Right renal cortex interstitium (tissue), 3 donors: ENCODE measurements at places on chromosomes 16 and 17.

- no peak for DNase-seq
These were observed 57.1 kb downstream of the CYTH1 start for GRCh38 chr17:78724999-78725398.

DNA sequence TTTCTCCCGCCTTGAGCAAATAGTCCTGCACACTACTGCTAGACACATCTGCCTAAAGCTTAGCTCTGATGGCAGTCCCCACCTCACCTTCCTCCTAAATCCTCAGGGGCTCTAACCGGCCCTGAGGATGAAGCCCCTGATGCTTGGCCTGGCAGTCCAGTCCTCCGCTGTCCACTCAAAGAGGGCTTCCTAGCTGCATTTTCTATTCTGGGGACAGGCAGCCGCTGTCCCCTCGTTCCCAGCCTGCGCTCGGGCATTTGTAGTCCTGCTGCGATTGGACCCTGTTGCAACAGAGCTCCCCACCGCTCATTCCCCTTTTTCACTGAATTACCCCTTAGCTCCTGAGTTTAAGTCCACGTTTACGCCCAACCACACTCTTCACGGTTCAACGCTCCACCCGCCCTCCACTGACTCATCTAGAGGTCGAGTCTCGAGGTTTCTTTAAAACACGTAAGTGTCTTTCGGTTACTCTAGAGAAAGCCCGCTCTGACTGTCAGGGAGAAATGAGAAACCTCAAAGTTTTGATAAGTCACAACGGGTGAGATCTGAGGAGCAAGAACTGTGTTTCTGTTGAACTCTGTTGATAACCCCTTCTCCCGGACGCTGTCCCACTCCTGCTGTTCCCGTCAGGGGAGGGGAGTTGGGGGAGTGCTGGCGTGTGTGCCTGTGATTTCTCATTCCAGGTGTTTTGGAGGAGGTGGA is 4.5 kb downstream of the CCR7 start:
- no peak for DNase-seq

DNA sequence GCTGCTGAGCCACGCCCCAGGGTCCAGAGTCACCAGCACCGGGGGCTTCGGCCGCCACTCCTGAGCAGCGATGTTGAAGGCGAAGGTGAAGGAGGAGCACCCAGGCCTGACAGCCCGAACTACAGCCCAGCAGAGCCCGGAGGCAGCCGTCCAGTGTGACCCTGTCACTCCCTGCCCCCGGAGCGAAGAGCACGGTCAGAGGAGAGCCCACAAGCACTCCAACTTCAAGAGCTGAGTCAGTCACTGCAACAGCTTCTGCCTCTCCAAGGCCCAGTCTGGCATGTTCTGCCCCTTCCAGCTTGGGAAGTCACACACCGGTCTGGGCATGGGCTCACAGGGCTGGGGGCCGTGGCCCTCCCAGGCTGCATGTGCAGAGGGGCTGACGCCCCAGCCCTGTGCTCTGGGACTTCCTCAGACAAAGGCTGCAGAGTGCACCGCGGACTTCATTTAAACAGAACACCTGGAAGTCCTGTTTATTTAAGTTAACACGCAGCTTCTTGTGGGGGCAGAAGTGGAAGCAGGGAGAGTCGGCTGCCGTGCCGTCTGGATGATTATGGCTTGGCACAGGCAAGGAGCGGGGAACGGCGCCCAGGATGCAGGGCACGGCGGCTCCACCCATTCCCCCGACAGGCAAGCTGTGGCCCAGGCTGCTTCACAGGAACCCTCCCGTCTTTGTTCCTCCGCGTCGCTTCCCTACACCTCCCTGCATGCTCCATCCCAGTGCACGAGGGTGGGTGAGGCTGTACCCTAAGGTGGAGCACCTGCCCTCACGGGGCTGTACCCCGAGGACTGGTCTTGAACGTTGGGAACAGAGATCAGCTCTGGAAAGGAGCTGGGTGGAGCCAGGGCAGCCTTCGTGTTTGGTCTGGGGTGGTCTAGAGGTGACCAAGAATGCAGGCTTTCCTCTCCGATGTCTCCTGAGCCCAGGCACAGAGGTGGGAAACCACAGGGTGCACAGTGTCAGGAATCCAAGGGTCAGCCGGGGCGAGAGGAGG is 68.9 kb upstream of the METRNL start:
- DNase-seq, result no peak

DNA sequence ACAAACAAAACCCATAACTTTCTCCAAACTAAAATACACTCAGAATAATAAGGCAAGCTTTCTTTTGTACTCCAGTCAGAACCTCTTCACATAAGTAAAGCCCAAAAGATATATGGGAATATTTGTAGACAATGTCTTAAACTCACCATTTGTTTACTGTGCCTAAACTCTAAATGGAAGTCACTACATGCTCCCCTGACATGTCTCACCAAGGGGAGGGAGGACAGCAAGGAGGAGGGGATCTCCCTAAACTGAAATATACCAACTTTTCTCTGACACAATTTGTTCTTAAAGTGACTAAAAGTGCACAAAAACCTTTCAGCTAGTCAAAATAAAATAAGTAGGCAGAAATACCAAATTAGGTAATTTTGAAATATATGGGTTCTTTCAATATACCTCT is 38.5 kb downstream of the GRB7 start:
- no peak for DNase-seq

DNA sequence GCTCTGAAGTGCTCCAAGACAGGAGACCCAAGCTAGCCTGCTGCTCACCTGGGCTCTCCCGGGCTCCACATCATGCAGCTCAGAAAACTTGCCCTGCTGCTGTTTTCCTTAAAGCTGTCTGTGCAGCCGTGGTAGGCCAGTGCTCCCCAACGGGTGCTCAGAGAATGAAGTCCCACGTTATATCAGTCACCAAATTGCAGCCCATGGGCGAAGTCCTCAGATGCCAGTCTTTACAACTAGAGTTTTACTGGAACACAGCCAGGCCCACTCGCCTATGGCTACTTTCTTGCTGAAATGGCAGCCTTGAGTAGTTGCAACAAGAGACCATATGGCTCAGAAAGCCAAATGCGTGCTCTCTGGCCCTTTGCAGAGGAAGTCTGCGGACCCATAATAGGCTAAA is 6.3 kb downstream of the CREBBP start:
- DNase-seq, result no peak

DNA sequence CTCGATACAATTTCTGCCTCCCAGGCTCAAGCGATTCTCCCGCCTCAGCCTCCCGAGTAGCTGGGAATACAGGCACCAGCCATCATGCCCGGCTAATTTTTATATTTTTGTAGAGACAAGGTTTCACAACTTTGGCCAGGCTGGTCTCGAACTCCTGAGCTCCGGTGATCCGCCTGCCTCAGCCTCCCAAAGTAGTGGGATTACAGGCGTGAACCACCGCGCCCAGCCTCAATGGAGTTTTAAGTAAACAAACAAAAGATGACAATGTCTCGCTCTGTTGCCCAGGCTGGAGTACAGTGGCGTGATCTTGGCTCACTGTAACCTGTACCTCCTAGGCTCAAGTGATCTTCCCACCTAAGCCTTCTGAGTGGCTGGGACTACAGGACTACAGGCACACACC is 52.6 kb upstream of the TRAP1 start:
- no peak for DNase-seq

DNA sequence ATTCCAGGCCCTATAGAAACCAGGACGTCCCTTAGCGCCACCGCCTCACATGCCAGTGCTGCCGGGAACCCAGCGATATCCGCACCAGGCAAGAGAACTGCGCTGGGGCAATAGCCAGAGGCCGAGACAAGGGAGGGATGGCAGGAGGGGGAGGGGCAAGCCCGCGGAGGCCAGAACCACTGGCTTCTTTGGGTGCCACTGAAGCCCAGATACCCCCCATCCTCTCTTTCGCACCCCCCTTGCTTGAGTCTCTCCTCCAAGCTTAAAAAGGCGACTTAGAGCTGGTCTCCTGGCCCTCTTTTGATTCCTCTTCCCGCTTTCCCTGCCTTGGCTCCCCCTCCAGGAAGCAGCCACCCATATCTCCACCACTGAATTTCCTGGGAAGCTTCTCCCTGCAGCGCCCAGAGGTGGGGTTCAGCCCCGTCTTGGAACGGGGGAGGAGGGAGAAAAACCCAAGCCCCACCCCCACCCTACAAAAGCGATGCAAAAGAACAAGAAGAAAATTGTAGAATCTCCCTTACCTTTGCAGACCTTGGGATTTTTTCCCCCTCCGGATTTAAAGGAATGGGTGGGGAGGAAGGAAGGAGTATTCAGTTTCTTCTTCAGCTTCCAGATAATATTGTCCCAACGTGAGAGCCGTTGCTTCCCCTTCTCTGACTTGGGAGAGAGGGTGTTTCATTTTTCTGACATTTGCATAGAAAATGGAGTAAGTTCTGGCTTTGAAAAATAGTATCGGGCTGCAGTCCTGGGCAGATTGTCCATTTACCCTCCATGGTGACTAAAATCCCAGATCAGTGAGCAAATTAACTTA is 622 bp downstream of the HOXB6 start:
- DNase-seq, result no peak

GRCh38 chr16:57185446-57185944 is 344 bp downstream of the PSME3IP1 start:
- DNase-seq, result no peak

GRCh38 chr17:17911001-17911613 is 61.1 kb downstream of the TOM1L2 start:
- no peak for DNase-seq

- DNase-seq, result no peak
These were observed 13.2 kb downstream of the B3GNT9 start for GRCh38 chr16:67137605-67138004.

DNA sequence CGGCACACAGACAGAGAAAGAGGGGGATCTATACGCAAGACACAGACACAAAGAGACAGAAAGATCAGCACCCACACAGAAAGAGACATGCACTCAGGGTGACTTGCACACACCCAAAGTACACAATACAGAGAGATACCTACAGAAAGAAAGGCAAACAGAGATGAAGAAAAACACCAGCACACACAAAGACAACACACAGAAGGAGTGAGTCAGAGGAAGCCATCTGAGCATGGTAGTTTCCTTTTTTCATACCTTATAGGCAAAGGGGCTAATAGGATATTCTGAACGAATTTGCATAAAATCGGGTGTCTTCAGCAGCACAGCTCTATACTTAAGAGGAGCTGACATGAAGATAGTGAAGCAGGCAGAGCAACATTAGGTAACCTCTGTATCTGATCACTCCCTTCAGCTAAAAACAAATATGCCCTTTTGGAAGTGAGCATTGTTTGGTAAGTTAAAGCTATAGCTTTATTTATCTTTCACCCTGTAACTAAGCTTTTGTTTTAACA is 198.6 kb downstream of the AATF start:
- DNase-seq, result no peak

- DNase-seq, result no peak
These were observed 38.0 kb downstream of the HEATR3 start for GRCh38 chr16:50103764-50104163.

DNA sequence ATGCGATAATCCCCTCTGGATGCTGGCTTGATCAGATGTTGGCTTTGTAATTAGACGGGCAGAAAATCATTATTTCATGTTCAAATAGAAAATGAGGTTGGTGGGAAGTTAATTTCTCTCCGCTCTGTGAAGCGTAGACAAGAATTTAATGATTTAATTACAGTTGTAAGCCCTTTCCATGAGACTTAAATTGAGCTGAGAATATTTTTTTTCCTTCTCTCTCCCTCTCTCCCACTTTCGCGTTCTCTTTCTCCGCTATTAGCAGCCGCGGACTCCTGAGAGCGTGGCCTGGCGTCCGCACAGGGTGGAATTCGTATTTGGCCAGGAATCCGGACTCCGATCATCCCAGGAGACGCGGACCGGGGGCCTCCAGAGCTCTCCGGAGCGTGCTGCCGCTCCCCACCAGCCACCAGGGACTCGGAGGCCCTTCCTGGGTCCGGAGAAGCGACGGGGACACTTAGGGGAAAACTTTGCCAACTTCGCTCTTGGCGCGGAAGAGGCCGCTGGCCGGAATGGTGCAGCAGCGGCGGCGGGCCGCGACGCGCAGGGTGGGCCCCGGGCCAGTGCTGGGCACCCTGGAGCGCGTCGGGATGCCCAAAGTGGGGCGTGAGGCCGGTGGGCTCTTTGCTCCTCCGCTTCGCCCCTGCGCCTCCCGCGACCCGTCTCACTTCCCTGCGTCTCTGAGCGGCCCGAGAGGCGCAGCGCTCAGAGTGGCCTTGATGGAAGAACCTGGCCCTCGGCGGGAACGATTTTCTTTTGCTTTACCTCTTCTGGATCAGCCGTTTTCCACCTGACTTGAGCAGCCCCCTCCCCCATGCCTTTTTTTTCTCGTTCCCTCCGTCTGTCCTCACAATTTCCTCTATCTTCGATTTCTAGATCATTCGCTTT is 3.6 kb upstream of the IRX3 start:
- DNase-seq, result no peak
